Esophagus mucosa (tissue), 1 donor: ENCODE measurements at places on chromosomes 3 and 15. TPM values are rescaled to one million over a fixed set of nuclear protein-coding genes. Genes with fewer than 3 reads are reported as not detected.

GRIP2 gene
- total RNA-seq, result 2.0 TPM

COL8A1 gene
- total RNA-seq, result 2.2 TPM

CDAN1 gene
- 7.3 TPM for total RNA-seq

GXYLT2 gene
- 2.2 TPM for total RNA-seq

ADIPOQ gene
- 0.08 TPM for total RNA-seq

CCDC13 gene
- total RNA-seq, result not detected

SYNPR gene
- not detected for total RNA-seq

CLDN1 gene
- 40.3 TPM for total RNA-seq

NUDT16 gene
- 7.7 TPM for total RNA-seq

MYLK gene
- total RNA-seq, result 16.6 TPM

AQR gene
- total RNA-seq, result 28.7 TPM

CLEC3B gene
- 3.1 TPM for total RNA-seq

AEN gene
- total RNA-seq, result 15.8 TPM

B3GALNT1 gene
- total RNA-seq, result 5.2 TPM

ZXDC gene
- 19.1 TPM for total RNA-seq

AGTR1 gene
- total RNA-seq, result 0.24 TPM

PATL2 gene
- 1.2 TPM for total RNA-seq

MANF gene
- 80.6 TPM for total RNA-seq

GOLGA8O gene
- total RNA-seq, result 1.4 TPM

ALPK3 gene
- 5.5 TPM for total RNA-seq

COLQ gene
- 0.40 TPM for total RNA-seq

GABPB1 gene
- total RNA-seq, result 10.7 TPM

NAALADL2 gene
- 2.4 TPM for total RNA-seq

GTF2E1 gene
- 8.8 TPM for total RNA-seq

SPTSSB gene
- total RNA-seq, result 3.2 TPM

DNAJA4 gene
- 9.5 TPM for total RNA-seq

CCR8 gene
- total RNA-seq, result 0.16 TPM

QTRT2 gene
- 19.8 TPM for total RNA-seq

ARHGEF26 gene
- total RNA-seq, result 4.7 TPM

AGBL1 gene
- total RNA-seq, result not detected

BFSP2 gene
- not detected for total RNA-seq

SI gene
- total RNA-seq, result not detected

GRK7 gene
- not detected for total RNA-seq

SPESP1 gene
- total RNA-seq, result 0.52 TPM

IL5RA gene
- not detected for total RNA-seq

RNF13 gene
- total RNA-seq, result 32.8 TPM

IGSF10 gene
- 0.20 TPM for total RNA-seq

EIF4E3 gene
- 15.7 TPM for total RNA-seq

CEP19 gene
- total RNA-seq, result 1.0 TPM

RPL29 gene
- 1,513 TPM for total RNA-seq

ZBED2 gene
- total RNA-seq, result 6.8 TPM

NDN gene
- 17.3 TPM for total RNA-seq
